OCI-LY7 (cell line): ENCODE measurements at places on chromosomes 12 and 14. TPM values are rescaled to one million over a fixed set of nuclear protein-coding genes. Genes with fewer than 3 reads are reported as not detected.

The CDCA4 gene
- total RNA-seq, result 74.0 and 79.5 TPM in 2 replicates

DNA sequence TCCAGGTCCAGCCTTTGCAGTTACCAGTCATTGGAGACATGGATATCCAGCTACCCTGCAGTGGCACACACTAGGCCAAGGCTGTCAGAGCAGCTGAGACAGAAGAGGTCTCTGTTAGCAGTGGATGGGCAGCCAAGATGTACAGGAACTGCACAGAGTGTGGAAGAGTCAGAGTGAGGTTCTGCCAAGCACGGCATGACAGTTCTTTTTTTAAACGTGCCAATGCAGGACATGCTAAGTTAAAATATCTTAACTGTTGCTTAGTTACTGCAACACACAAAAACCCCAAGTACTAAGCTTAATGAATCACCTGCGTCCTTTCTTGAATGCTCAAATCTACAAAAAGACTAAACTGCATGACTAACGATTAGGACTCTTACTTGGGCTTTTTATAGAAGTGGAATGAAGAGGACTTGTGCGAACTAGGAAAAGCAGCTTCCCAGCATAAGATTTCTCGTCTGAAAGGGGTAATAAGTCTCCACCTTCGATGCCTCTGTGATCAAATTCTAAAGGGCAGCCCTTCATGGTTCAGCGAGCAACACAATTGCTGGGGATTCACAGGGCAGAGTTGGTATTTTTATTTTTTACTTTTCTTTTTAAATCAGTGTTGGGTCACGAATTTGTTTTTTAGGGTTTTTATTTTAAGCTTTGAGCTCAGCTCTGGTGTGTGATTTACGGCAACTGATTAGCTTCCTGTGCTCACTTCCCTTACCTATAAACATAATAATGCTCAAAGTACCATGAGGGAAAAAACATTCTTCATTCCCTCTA lies 20.6 kb downstream of the MAPK1IP1L start:
- peak; percentile 36 for DNase-seq

DNA sequence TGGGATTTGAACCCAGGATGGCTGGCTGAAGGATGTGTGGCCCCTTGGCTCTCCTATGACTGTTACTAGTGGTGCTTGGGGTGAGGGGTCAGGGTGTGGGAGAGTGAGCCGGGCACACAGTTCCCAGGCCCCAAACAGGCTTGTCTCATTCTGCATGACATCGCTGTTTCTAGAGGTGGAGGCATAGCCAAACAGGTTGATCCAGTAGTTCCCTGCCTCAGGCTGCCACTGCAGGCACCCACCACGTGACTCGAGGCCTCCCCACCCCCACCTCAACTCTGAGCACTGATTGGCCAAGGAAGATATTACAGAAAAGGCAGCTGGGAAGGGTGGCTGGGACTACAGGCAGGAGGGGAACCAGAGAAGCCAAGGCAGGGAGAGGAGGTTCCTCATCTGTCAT lies 102.6 kb downstream of the NCOR2 start:
- DNase-seq, result no peak

DNA sequence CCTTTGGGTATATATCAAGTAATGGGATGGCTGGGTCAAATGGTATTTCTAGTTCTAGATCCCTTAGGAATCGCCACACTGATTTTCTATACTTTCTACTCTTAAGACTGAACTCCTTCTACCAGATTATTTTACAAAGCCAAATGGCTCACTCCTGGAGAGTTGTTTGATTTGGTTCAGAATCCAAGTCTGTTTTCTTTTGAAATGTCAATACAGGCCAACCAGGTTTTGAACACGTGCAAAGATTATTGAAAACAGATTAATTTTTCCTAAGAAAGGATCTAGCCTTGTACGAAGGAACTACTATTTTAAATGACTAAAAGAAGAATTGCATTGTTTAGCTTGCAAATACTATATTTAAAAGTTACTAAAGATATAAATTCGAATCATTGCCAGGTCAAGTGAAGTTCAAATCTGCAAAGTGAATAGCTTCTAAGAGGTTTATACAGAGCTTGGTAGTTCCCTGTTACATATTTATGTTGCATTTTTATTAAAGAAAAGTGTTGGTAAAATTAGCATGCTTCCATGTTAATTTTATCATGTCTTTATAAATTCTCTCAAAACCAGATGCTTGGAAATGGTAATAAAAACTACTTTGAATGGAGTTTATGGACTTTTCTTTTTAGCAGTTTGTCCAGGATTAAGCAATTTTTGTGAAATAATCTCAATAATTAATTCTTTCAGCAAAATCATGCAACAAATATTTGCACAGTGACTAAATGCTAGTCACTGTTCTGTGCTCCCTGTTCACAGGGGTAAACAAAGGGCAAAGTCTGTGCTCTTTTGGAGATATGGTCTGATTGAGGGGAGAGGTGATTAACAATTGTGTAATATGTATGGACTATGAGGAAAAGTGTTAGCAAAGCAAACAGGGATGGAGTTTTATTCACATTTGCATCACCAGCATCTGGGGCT lies 38.9 kb downstream of the GPR65 start:
- no peak for DNase-seq

- DNase-seq, result no peak
These were observed 454.4 kb downstream of the VRK1 start for GRCh38 chr14:97251491-97252155.
